ENCODE measurements at places on chromosomes 6 and 20.

DNA sequence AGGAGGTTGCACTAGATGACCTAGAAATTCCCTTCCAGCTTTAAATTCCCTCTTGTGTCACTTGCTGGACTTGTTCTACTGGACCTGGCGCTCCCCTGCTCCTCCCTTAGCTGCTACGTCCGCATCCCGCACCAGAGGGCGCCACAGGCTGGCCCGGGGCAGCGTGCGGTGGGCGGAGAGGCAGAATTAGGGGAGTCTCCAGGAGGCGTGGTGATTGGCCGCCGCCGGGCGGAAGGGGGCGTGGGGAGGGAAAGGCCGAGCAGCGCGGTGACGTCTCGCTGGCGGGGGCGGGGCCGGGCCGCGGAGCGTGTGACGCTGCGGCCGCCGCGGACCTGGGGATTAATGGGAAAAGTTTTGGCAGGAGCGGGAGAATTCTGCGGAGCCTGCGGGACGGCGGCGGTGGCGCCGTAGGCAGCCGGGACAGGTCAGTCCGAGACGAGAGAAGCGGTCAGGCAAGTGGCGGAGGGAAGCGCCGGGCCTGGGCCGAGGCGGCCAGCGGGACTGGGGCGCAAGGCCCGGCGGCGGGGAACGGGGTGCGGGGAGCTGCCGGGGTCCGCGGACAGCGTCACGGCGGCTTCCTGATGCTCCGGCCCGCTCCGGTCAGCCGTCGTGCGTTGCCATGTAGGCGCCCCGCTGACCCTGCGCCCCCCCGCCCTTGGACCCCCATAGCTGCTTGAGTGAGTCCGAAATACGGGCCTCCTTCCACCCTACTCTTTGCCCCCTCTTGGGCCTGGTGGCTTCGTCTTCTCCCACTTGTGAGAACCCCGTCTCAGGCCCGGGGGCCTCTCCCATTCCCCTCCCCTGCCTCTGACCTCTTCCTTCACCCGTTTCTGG lies at the start of gene PPARD:
Gene PPARD (plus strand): TSS at position 301 of the 834 bp plus-strand sequence. CDS start 68,530 bp downstream, outside the sequence.
- DNase-seq, result peak; percentile 92

- no peak for DNase-seq
Measured at GRCh38 chr20:48886194-48886593, 35.3 kb upstream of the ARFGEF2 start.

GRCh38 chr20:37636977-37637376 lies 56.9 kb upstream of the CTNNBL1 start:
- DNase-seq, result no peak

DNA sequence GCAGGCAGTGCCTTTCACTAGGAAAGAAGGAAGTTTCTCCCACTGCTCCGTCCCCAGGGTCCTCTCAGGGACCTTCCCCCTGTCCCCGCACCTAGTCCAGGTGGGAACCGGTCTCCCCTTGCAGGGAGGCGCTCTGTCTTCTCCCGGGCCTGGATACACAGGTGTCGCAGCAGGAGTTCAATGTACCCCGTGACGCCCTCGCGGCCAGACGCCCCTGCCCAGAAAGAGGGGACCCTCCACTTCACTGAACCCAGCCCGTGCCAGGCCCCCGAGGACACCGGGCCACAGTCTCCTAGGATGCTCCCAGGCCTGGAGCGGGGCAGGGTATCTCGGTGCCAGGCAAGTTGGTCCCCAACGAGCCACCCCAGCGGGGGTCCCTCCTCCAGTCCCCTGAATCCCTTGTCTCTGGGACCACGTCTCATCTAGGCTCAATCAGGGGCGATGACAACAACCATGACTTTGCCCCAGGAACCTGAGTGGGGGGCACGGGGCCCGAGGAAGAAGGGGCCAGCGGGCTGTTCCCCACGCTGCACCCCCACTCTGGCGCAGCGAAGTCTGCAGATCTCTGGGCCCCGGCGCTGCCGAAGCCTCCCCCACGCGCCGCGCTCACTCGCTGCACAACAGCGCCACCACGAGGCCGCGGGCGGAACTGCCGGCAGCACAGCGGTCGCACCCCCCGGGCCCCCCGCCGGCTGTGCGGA lies 103.0 kb downstream of the EDN3 start:
- peak; percentile 32 for DNase-seq

DNA sequence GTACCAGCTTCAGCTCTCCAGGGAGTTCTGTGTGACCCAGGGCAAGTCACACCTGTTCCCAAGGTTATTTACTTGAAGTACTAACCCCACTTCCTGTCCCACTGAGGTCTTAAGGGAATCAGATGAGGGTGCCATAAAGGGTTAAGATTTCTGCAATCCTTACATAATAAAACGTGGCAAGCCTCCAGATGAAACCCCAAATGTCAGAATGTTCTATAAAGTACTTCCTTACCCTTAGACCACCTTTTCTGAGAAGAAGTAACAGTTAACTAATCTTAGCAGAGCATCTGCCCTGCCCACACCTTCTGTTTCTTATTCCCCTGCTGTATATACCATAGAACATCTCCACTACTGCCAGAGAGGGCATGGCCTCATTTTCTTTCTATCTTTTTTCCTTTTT lies 6.0 kb upstream of the AVP start:
- DNase-seq, result no peak

DNA sequence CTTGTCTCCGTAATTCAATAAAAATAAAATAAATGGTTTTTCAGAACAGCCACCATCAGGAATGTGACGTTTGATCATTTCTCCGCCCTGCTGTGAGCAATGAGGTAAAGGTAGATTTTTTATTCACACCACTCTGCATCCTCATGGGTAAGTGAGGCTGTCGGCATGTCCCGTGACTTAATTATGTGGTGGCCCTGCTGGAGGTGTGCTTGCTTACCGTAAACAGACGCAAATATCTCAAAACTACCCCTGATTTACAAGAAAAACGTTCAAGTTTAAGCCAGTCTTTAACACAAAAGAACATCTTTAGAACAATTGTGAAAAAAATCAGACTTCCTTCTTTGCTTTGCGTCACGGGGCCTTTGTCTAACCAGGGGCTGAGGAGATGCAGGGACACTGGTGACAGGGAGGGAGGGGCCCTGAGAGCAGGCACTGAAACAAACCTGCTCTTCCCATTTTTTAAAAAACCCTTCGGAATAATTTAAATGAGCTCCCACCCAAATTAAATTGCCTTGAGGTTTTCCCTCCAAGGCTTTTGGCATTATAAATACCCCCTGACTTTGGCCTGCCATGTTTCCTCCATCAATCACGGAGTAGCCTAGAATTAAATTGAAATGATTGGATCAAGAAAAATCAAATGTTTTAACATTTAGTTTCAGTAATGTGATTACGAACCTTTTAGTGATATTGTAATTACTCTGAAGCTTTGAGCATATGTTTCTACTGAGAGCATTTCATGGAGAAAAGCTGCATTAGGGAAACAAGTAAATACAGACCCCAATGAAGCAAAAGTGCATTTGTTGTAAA lies 13.4 kb downstream of the PRKN start:
- no peak for DNase-seq

- no peak for DNase-seq
Measured at GRCh38 chr20:20201124-20201523, 148.8 kb downstream of the CFAP61 start.

DNA sequence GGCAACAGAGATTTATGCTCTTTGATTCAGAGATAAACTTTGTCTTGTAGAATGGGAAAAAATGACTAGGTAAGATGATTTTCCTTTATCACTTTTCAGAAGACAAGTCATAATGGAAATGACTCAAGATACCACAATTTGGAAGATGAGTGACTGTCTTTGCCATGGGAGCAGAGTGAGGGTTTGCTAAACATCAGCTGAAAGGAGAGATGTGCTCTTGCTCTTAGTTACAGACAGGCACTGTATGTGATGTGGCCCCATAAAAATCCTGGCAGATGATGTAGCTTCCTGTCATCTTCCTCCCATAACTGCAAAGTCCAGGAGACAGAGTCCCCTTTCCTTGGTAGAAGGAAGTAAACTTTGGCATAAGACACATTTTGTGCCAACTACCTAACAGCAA lies 47.6 kb downstream of the BACH2 start:
- no peak for DNase-seq

- no peak for DNase-seq
Measured at GRCh38 chr6:36353411-36353915, 16.8 kb upstream of the BNIP5 start.

- DNase-seq, result no peak
Measured at GRCh38 chr6:147909640-147910039, 401.1 kb downstream of the SAMD5 start.
